Panc1 (cell line): ENCODE measurements at places on chromosomes 3 and 15. TPM values are rescaled to one million over a fixed set of nuclear protein-coding genes. Genes with fewer than 3 reads are reported as not detected.

Gene GASK1A
- total RNA-seq, result not detected

- H3K27ac ChIP-seq, result no peak overlapping the region
- no peak for DNase-seq
- no peaks in the 10 kb centered on the region for H3K4me1 ChIP-seq
- H3K36me3 ChIP-seq, result no peaks in the 10 kb centered on the region
- H3K4me3 ChIP-seq, result no peak overlapping the region
Observed at GRCh38 chr15:84961114-84961452, 20.6 kb upstream of the PDE8A start.

DNA sequence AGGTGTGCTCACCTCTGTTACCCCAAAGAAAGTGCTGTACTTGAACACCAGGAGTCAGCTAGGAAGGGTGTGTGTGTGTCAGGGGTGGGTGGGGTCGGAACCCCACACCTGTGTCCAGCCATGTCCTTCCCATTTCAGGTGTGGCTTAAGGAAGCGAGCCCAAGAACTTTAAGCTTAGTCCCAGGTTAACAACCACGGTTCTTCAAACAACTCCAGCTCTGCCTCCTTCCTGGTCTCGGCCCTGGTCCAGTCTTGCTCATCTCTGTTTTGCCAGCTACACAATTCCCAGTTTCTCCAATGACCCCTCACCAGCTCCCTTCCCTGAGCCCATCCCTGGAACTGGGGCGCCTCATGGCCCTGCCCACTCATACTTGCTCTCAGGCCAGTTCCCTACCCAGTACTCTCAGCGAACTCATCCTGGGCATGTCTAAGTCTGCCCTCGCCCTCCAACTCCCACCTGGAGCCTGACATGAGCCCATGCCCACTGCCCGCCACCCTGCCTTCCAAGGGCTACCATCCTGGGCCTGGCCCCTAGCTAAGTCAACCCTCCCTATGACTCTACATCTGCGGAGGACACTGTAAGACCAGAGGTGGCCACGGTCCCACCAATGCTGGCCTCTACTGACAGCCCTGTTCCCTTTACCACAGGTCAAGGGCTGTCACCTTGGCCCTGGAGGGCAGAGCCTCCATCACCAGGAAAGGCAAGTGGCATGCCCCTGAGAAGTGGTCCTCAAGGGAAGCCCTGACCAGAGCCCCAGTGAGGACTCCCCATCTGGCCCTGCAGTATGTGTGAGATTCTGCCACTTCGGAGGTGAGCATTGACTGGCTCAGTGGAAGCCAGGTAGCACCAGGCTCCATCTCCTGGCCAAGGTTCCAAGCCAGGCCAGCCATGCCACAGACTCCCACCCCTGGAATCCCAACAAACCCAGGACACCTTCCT, 9.2 kb downstream of the POC1A start:
- H3K4me3 ChIP-seq, result no peak overlapping the region
- no peak overlapping the region for H3K27ac ChIP-seq
- no peaks in the 10 kb centered on the region for H3K27me3 ChIP-seq
- H3K36me3 ChIP-seq, result no peaks in the 10 kb centered on the region
- no peak for DNase-seq

DNA sequence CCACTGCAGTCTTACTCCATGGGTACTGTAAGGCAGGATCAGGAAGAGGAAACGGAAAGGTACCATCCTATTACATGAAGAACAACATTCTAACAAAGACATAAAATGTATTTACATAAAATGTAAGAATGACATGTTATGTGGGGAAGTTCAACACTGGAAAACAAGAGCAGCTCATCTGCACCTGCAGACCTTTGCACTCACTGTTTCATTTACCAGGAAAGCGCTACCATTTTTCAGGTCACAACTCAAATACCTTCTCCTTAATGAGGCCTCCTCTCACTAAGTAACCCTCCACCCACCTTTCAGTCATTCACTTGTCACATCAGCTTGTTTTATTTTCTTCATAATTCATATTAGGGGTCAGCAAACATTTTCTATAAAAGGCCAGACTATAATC, 2.6 kb downstream of the TMCC1 start:
- H3K27ac ChIP-seq, result peak overlapping the region; percentile 95; the same call in 1 of the 2 replicates
- peaks cover 48% of the 10 kb centered on the region for H3K4me1 ChIP-seq
- H3K27me3 ChIP-seq, result no peaks in the 10 kb centered on the region
- no peak for DNase-seq

DNA sequence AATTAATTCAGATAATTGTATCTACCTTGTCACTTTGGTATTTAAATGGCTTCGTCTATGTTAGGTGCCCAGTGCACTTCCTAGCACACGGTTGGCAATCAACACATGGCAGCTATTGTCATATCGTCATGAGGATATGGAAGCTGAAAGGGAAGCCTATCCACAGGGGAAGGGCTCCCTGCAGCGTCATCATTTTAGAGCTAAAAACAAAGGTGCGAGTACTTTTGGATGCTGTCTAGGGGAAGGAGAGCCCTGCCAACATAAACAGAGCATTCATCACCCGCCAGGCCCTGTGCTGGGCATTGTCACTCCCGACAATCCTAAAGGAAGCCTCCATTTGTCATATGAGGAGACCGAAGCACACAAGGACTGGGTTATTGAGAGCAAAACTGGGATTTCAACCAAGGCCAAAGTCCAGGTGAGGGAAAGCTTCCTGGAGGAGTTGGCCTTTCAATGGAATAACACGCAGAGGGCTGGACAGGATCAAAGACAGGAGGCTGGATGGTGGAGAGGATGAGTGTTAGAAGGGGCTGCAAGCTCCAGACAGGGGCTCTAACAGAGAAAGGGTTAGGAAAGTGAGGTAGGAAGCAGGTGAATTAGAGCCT, 8.0 kb upstream of the PARL start:
- H3K4me1 ChIP-seq, result no peaks in the 10 kb centered on the region
- H3K27ac ChIP-seq, result no peak overlapping the region
- no peaks in the 10 kb centered on the region for H3K36me3 ChIP-seq
- no peaks in the 10 kb centered on the region for H3K27me3 ChIP-seq
- no peak for DNase-seq

GRCh38 chr3:24853685-24854490, 359.2 kb upstream of the THRB start:
- no peaks in the 10 kb centered on the region for H3K27me3 ChIP-seq
- no peak overlapping the region for H3K27ac ChIP-seq
- no peak for DNase-seq
- no peaks in the 10 kb centered on the region for H3K36me3 ChIP-seq
- H3K4me3 ChIP-seq, result no peak overlapping the region

DNA sequence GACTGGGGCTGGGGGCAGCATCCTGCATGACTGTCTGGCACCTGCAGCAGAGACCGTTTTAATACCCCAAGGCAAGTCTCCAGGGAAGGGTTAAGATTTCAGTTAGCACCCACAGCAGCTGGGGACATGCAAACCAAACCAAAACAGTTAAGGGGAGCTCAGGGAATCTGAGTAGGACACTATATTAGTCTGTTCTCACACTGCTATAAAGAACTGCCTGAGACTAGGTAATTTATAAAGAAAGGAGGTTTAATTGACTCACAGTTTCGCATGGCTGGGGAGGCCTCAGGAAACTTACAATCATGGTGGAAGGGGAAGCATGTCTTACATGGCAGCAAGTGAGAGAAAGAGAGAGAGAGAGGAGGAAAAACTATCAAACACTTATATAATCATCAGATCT, 25.3 kb downstream of the GALNT15 start:
- H3K27me3 ChIP-seq, result no peaks in the 10 kb centered on the region
- no peaks in the 10 kb centered on the region for H3K36me3 ChIP-seq
- no peak overlapping the region for H3K4me3 ChIP-seq
- no peaks in the 10 kb centered on the region for H3K4me1 ChIP-seq

DNA sequence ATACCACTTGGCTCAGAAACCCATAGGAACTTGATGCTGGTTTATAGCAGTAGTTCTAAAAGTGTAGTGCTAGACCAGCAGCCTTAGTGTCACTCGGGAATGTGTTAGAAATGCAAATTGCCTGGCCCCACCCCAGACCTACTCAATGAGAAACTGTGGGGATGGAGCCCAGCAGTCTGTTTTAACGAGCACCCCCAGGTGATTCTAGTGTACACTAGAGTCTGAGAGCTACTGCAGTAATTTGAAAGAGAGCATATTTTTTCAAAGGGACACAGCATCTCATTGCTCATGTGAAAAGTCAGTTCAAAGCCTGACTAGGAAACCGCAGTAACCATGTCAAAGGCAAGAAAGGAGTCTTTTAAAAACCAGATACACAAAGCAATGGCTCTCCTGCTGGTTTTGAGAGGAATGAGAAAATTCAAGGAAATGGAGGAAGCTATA, 313.4 kb downstream of the SQOR start:
- H3K36me3 ChIP-seq, result no peaks in the 10 kb centered on the region
- no peak overlapping the region for H3K27ac ChIP-seq
- DNase-seq, result no peak
- no peaks in the 10 kb centered on the region for H3K27me3 ChIP-seq
- H3K4me3 ChIP-seq, result no peak overlapping the region

DNA sequence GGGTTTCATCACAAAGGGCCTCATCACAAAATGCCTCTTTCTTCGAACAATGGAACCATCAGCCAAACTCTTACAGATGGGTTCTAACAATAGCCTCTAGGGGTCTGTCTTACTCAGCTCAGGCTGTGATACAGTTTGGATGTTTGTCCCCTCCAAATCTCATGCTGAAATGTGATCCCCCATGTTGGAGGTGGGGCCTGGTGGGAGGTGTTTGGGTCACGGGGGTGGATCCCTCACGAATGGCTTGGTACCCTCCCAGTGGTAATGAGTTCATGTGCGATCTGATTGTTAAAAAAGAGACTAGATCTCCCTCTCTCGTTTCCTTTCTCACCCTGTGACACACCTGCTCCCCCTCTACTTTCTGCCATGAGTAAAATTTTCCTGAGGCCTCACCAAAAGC, 47.9 kb upstream of the LIPC start:
- H3K36me3 ChIP-seq, result no peaks in the 10 kb centered on the region
- no peak overlapping the region for H3K4me3 ChIP-seq
- no peaks in the 10 kb centered on the region for H3K27me3 ChIP-seq
- H3K4me1 ChIP-seq, result no peaks in the 10 kb centered on the region

GRCh38 chr3:17300441-17300840, 415.7 kb downstream of the PLCL2 start:
- H3K4me1 ChIP-seq, result no peaks in the 10 kb centered on the region
- no peak overlapping the region for H3K27ac ChIP-seq
- no peaks in the 10 kb centered on the region for H3K27me3 ChIP-seq

GRCh38 chr3:182947888-182948287, 32.5 kb downstream of the DCUN1D1 start:
- no peak overlapping the region for H3K27ac ChIP-seq
- no peaks in the 10 kb centered on the region for H3K4me1 ChIP-seq
- H3K36me3 ChIP-seq, result peaks cover 5% of the 10 kb centered on the region

DNA sequence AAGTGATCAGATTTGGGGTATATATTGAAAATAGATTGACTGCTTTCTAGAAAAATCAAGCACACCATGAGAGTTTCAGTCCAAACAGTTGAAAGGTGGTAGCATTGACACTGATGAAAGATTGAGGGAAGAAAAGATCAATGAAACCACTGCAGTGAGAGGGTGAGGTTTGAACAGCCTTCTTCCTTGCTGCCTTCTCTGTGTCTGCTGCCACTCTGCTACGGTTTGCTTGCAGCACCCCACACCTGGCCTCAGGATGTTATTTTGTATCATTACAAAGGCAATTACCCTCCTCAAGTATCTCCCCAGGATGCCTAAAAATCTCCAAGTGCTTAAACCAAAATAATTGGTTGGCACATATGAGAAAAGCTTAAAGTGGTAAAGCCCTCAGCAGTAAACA, 683.6 kb upstream of the ARPP21 start:
- H3K36me3 ChIP-seq, result no peaks in the 10 kb centered on the region
- H3K27me3 ChIP-seq, result no peaks in the 10 kb centered on the region
- H3K4me3 ChIP-seq, result no peak overlapping the region
- H3K27ac ChIP-seq, result no peak overlapping the region

Gene GOLGA8O
- 0.69 TPM for total RNA-seq

DNA sequence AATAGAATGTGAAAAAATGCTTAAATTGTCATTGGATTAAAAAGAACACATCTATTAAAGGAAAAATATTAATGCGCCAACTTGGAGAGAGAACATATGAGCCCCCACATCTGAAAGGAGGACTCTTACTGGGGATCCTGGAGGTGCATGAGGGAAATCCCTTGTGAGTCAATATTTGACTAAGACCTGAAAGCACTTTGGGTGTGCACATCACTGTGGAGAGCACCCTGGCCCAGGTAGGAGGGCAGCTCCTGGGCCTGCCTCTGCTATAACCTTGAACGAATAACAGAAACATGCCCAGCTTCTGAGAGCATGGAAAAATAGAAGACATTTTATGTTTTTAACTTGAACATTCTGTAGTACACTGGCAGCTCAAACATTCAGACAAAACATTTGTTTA, 199.8 kb downstream of the GAP43 start:
- H3K27me3 ChIP-seq, result no peaks in the 10 kb centered on the region
- no peak overlapping the region for H3K27ac ChIP-seq
- H3K36me3 ChIP-seq, result no peaks in the 10 kb centered on the region
- no peak for DNase-seq
- no peak overlapping the region for H3K4me3 ChIP-seq
